RPMI7951 (cell line): ENCODE measurements at places on chromosomes 3 and 15. TPM values are rescaled to one million over a fixed set of nuclear protein-coding genes. Genes with fewer than 3 reads are reported as not detected.

GRCh38 chr15:60179786-60180391 lies 175.8 kb downstream of the FOXB1 start:
- peak; percentile 42 for DNase-seq

ACTC1 gene
- not detected in 2 replicates for total RNA-seq

GRCh38 chr3:139473155-139473771 lies 3.1 kb downstream of the RBP2 start:
- no peak for DNase-seq

- DNase-seq = no peak
Measured at GRCh38 chr3:73926360-73927202, 301.8 kb upstream of the PDZRN3 start.

IGF2BP2 gene
- total RNA-seq = 29.2 and 31.5 TPM in 2 replicates

GRCh38 chr3:71075494-71075893 lies 508.0 kb downstream of the FOXP1 start:
- DNase-seq = no peak

GRCh38 chr3:125140818-125141595 lies 71.5 kb downstream of the SLC12A8 start:
- DNase-seq = peak; percentile 47
